Stimulated activated CD4-positive, alpha-beta T cell treated with anti-CD3 and anti-CD28 coated beads, Interleukin-1b, Interleukin-23, amount 100 ng/mL, for 4 hours (primary cell): ENCODE measurements at places on chromosomes 12 and 14.

GRCh38 chr14:39841088-39841487 lies 408.9 kb upstream of the FBXO33 start:
- DNase-seq: no peak

- no peak for DNase-seq
Measured at GRCh38 chr12:94172973-94173372, 24.6 kb downstream of the PLXNC1 start.

GRCh38 chr12:26185532-26186320 lies 9.6 kb upstream of the SSPN start:
- DNase-seq: no peak

DNA sequence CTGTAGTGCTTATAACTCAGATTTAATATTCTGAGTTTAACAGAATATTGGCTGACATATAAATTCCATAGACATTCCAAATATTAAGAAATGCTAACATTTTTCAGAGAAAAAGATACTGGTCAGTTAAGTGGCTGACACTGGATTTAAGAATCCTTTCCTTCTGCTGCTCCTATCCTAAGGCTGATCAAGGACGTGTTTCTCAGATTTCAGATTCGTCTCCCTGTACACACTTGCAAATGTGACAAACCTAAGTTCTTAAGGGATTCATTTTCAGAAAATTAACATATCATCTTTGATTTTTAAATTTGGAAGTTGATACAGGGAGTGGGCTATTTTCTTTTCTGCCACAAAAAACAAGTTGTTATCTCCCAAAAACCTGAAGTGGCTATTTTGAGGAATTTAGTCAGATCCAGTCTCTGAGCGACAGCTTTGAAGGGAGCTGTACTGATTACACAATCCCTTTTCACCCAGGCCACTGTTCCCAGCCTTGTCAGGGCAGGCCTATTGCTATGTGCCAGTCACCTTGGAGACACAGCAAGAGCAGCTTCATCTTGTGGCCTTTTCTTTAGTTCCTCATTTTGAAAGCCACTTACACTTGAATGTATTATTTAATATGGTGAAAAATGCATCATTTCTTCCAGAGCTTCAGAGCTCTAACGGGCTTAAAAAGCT lies 370.6 kb downstream of the KCNH5 start:
- DNase-seq: no peak

GRCh38 chr12:93683410-93683809 lies 6.2 kb downstream of the CRADD start:
- no peak for DNase-seq

DNA sequence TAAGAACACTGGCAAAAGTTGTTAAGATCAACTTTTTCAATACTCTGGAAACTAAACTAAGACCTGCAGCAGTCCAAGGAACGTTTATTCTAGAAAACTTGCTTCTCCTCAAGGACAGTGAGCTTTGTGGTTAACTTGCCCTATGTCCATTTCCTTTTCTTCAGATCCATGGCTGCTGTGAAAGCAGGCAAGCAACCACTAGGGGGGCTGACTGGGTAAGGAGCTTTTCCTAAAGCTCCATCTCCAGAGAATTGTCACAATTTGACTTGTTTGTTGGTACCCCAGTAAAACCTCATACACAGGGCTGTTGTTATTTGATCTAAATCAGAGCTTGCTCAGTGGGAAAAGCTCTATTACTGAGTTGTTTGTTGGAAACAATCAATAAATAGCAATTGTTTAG lies 10.1 kb upstream of the RPL10L start:
- no peak for DNase-seq

DNA sequence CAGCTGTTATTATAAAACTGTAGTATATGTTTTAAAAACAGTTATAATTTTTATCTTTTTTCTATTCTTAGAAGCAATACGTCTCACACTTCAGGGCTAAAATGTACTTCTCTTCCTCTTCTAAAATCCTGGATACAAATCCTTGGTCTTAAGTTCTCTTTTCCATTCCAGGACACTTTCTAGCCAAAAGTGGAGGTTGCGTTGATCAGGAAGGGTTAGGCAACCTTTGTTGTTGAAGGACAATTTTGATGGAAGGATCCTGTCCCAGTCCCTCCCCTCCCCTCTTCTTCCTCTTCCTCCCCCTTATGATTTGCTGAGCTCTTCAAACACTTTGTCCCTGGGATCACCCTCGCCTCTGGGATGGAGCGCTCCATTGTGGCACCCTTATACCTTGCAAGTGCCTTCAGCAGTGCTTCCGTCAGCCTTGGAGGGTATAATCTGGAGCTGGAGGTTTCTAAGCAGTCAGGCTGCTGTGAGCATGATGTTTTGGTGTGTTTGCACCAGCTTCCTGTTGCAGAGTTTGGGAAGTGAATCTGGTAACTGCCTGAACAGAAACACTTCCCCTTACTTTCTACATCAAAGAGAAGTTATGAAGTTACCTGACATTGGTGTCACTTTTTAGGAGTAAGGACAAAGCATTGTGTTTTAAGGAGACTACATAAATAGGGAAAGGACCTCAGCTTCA lies 87.4 kb upstream of the SLC38A2 start:
- DNase-seq: no peak

GRCh38 chr12:57620936-57621496 lies 9.8 kb downstream of the ARHGEF25 start:
- DNase-seq: no peak

GRCh38 chr14:24891987-24892496 lies 157.9 kb downstream of the STXBP6 start:
- no peak for DNase-seq

GRCh38 chr12:53414756-53415417 lies 8.8 kb upstream of the AMHR2 start:
- DNase-seq: no peak

- DNase-seq: peak; percentile 14
Measured at GRCh38 chr14:22099942-22100763, 426.5 kb upstream of the OR4E1 start.

- DNase-seq: no peak
Measured at GRCh38 chr14:87113286-87113685, 879.7 kb downstream of the GALC start.

- DNase-seq: peak; percentile 9
Measured at GRCh38 chr12:69688471-69689427, 10.4 kb downstream of the BEST3 start.

DNA sequence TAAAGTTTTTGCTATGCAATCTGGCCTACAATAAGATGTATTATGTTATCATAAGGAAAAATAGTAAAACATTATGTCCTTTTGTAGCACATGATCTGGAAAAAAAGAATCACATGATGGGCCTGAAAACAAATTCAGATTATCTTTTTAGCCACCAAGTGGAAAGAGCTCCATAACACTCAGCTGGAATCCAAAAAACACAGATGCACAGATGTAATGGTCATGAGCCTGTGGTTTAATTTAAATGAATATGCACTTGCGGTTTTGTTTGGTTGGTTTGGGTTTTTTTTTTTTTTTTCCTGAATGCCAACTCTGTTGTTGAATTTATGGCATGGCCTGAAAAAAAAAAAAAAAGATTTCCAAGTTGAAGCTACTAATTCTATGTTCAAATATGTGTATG lies 4.1 kb downstream of the KCNC2 start:
- DNase-seq: no peak

DNA sequence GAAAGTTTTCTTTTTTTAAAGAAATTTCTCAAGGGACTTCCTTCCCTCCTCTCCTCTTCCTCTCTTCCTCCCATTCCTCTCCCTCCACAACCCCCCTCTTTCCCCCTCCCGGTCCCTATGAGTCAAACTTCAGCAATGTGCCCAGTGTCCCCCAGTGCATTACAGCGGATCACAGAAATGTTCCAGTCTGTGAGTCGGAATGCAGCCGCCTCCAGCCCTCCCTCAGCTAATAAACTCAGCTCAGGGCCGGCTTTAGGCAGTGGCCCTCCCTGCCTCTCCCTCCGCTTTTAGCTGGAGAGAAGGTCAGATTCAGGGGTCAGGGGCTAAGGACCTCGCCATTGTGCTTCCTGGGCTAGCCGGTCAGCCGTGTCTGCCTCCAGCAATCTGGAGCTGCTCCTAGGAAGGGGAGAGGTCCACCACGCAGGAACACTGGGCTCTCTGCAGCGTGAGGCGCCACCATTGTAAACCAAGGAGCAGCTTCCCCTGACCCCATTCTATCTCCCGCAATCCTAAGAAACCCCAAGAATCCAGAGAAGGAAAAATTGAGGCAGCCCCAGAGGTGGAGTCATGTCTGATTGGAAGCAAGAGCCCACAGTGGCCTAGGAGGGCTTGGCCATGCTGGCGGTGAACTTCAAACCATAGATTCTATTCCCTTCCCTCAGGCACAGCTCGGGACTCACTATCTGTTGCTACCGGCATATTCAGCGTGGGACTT lies 1.1 kb upstream of the HDAC7 start:
- DNase-seq: no peak

DNA sequence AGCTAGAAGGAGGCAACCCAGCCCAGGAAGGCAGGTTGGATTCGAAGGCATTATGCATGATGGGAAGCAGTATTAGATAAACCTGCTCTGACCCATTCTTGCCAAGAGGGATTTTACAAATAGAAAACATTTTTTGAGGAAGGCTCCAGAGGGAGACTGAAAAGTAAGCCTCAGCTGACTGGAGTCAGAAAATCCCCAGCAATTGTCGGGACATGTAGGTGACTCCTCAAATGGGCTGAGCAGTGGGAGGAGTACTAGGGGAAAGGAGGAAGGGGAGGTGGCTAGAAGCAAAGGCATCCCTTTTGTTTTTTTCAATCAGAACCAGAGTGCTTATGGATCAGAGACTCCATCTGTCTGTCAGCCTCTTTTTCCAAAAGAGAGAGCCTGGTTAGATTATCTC lies 138.1 kb upstream of the NTF3 start:
- no peak for DNase-seq

- DNase-seq: no peak
Measured at GRCh38 chr12:7093892-7094291, 1.6 kb upstream of the C1R start.

DNA sequence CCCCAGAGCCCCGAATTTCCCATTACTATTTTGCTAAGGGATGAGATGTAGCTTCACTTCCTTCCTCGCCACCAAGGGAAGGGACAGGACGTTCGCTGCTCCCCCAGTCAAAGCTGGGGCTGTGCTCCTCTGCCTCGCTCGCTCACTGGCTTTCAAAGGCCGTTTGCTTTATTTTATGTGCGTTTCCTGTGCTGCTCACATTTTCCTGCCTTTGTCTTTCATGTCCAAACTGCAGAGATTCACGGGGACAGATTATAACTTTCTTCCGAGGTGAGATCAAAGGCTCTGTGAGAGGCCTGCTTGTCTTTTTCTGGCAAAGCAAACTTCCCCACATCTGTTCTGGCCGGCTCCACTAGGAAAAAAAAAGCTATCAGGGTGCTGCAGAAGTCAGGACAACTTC lies 76.0 kb upstream of the FZD10 start:
- no peak for DNase-seq

- DNase-seq: no peak
Measured at GRCh38 chr14:103401223-103402214, 16.3 kb downstream of the MARK3 start.

- no peak for DNase-seq
Measured at GRCh38 chr12:40655451-40655850, 36.8 kb upstream of the CNTN1 start.

DNA sequence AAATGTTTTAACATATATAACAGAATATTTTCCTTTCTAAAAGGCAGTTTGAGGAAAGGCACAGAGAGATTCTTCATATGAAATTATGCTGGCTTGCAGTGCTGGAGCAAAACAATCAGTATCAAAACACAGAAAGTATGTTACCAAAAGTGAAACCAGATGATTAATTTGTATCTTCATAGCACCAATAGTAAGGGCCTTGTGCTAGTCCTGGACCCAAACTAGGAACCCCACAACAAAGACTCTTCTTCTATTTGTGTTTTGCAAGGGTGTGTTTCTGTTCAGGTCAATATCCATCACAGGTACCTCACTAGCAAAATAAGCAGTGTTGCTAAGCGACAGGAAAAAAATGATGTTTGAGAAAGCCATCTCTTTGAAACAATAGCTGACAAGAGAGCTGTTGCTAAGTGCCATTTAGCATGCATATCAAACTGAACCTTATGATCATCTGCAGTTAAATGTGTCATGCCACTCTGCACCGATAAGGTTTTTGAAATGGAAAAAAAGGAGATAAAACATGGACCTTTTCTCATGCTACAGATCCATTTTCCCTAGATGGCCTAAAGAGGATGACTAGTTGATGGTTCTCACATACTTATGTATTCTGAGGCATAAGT lies 196.2 kb upstream of the ALG10 start:
- no peak for DNase-seq

DNA sequence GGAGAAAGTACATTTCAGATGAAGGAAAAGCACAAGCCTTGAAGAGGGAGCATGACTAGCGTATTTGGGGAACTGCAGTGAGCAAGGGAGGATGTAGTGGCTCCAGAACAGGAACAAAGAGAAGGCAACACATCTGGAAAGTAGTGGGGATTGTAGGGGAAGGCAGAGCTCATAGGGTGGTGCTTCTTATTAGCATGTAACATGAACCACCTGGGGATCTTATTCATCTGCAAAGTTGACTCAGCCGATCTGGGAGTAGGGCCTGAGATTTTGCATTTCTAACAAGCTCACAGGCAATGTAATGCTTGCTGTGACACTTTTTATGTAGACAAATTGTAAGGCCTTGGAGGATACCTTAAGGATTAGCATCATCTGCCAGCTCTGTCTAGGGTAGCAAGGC lies 447.3 kb downstream of the NELL2 start:
- no peak for DNase-seq

GRCh38 chr14:106308839-106309389 lies 782.5 kb downstream of the TMEM121 start:
- peak; percentile 42 for DNase-seq

DNA sequence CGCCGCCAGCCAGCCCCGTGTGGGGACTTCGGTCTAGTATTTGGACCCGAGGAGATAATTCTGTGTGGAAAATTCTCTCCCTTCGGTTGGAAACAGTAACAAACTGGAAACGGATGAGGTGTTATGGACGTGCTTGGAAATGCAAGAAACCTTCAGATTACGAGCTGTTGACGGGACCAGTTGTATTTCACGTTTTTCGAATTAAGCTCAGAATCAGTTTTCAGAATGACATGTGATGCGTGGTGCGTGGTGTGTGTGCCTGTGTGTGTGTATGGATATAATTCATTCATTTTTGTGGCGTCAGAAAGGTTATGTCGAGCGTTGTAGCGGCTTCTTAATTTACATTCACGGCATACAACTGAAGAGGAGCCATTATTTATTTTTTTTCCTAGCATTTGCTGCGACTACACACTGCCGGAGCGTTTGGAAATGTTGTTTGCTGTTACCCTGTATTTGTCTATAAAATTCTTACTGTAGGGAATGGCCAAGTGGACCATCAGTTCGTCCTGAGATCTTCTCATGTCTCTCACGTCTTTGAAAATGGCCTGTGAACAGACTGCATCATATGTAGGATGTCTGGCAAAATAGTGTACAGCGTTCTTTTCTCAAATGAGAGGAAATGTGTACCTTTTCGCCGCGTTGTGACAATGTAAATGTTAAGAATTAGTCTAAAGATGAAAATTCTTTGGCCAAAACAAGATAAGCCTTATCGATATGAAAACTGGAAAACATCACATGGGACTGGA lies 1.3 kb downstream of the TRAF3 start:
- DNase-seq: no peak

GRCh38 chr12:91786499-91787272 lies 359.0 kb downstream of the BTG1 start:
- no peak for DNase-seq
